ENCODE measurements at places on chromosomes 12 and 14.

DNA sequence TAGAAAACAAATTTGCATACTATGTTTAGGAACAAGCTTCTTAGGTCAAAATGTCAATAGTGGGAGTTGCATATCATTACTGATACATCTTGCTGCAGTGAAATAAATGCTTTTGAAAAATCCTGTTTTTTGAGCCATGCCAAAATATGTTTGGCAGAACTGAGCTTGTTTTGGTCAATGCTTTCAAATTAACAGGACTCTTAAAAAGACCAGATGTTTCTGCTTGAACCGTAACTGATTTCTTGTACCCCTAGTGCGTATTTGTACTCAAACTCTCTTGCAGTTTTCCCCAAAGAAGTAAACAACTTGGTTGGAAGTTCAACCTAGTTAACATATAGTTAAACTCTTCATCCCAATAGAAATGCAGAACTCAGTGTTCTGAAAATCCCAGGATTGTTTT, 3.4 kb downstream of the TRHDE start:
- no peak for DNase-seq

DNA sequence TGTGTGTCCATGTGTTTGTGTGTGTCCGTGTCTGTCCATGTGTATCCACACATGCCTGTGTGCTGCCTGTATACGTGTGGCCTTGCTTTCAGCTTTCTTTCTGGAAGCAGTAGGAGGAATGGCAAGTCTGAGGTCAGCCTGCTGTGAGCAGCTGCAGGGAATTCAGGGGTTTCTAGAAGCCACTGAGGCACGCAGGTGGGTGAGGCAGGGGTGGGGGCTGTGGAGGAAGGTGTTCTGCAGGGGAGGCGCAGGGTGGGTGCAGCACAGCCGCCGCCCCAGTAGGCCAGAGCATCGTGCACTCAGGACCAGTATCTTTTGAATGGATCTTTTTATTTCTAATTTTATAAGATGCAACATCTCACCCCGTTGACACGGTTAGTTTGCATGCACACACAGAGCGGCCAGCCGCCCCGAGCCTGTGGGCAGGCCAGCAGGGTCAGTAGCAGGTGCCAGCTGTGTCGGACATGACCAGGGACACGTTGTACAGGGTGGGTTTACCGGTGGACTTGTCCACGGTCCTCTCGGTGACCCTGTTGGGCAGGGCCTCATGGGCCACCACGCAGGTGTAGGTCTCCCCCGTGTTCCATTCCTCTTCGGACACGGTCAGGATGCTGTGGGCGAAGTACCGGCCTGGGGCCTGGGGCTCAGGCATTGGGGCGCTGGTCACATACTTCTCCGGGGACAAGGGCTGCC, 327.7 kb downstream of the TMEM121 start:
- no peak for DNase-seq

DNA sequence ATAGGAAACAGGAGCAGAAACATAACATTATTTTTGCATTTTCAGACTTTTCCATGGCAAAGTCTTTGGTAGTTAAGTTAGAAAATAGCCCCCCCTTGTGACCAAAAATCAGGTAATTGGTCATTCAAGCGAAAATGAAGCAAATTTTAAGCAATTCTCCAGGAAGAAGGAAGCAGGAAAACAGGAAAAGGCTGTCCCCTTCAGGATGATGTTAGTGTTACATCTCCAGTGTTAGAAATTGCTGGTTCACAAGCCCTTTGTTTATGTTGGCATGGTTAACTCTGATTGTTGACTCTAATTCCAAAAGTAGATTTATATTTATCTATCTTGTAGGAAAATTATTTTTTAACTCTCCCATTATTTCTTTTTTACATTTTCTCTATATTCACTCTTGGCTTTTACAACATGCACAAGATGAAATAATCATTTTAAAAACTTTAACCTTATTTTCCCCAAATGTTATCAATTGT, 18.8 kb upstream of the GAS2L3 start:
- peak; percentile 59 for DNase-seq

- peak; percentile 85 for DNase-seq
Observed at GRCh38 chr14:100486025-100486828, 101.0 kb downstream of the BEGAIN start.

GRCh38 chr14:75450381-75451276, 22.8 kb downstream of the JDP2 start:
- no peak for DNase-seq

- no peak for DNase-seq
Observed at GRCh38 chr12:111271674-111272418, 97.0 kb downstream of the PHETA1 start.

- DNase-seq, result no peak
Observed at GRCh38 chr14:84282618-84283017, 1247.3 kb upstream of the FLRT2 start.

GRCh38 chr12:10223208-10223607, 10.5 kb downstream of the GABARAPL1 start:
- DNase-seq, result no peak

GRCh38 chr12:48380596-48380995, 29.9 kb upstream of the ZNF641 start:
- DNase-seq, result no peak

- DNase-seq, result no peak
Observed at GRCh38 chr14:54719406-54719805, 152.5 kb downstream of the SAMD4A start.

Data from AG09319 (cell line).